ENCODE measurements at places on chromosomes 1 and 21. TPM values are rescaled to one million over a fixed set of nuclear protein-coding genes. Genes with fewer than 3 reads are reported as not detected.

Gene HSD3B2
- polyA plus RNA-seq: not detected

Gene CAPZB
- 447 TPM for polyA plus RNA-seq

Gene LRRIQ3
- 1.0 TPM for polyA plus RNA-seq

Gene CLCNKB
- polyA plus RNA-seq: not detected

GRCh38 chr1:205545991-205546390, 41.5 kb downstream of the CDK18 start:
- no peak overlapping the region for H3K4me3 ChIP-seq
- DNase-seq: no peak
- H3K36me3 ChIP-seq: no peaks in the 10 kb centered on the region
- no peak overlapping the region for H3K27ac ChIP-seq

- H3K36me3 ChIP-seq: no peaks in the 10 kb centered on the region
- no peaks in the 10 kb centered on the region for H3K4me1 ChIP-seq
- peaks cover 4% of the 10 kb centered on the region for H3K27me3 ChIP-seq
- DNase-seq: no peak
Measured at GRCh38 chr1:162446946-162447345, 35.0 kb upstream of the SH2D1B start.

- no peak for DNase-seq
- H3K27ac ChIP-seq: no peak overlapping the region
- H3K4me3 ChIP-seq: no peak overlapping the region
- H3K27me3 ChIP-seq: peaks cover 7% of the 10 kb centered on the region
Measured at GRCh38 chr1:59204001-59204400, 92.9 kb upstream of the FGGY start.

DNA sequence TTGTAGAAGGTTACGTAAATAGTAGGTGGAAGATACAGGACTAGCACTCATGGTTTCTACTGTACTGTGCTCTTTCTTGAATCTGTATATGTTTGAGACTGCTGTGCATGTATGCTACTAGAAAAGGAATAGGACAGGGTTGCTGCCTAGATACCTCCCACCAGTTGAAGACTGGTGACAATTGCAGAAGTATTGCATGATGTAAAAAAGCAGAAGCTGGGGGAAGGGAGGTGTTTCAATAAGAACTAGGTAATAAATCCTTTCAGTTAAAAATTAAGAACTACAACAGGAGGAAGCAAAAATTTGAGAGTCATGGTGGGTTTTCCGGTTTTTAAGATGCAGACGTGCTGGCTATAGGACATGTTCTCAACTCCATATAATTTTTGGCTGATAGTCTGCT, 88.1 kb downstream of the CCDC30 start:
- no peak overlapping the region for H3K27ac ChIP-seq
- no peak for DNase-seq
- H3K4me1 ChIP-seq: no peaks in the 10 kb centered on the region
- H3K4me3 ChIP-seq: no peak overlapping the region
- H3K36me3 ChIP-seq: peaks cover 13% of the 10 kb centered on the region

GRCh38 chr1:185595835-185596667, 138.1 kb upstream of the HMCN1 start:
- peak; percentile 62 for DNase-seq
- H3K36me3 ChIP-seq: no peaks in the 10 kb centered on the region
- peaks cover 1% of the 10 kb centered on the region for H3K27me3 ChIP-seq
- H3K4me1 ChIP-seq: peaks cover 27% of the 10 kb centered on the region
- H3K27ac ChIP-seq: peak overlapping the region; percentile 2
- H3K4me3 ChIP-seq: no peak overlapping the region

DNA sequence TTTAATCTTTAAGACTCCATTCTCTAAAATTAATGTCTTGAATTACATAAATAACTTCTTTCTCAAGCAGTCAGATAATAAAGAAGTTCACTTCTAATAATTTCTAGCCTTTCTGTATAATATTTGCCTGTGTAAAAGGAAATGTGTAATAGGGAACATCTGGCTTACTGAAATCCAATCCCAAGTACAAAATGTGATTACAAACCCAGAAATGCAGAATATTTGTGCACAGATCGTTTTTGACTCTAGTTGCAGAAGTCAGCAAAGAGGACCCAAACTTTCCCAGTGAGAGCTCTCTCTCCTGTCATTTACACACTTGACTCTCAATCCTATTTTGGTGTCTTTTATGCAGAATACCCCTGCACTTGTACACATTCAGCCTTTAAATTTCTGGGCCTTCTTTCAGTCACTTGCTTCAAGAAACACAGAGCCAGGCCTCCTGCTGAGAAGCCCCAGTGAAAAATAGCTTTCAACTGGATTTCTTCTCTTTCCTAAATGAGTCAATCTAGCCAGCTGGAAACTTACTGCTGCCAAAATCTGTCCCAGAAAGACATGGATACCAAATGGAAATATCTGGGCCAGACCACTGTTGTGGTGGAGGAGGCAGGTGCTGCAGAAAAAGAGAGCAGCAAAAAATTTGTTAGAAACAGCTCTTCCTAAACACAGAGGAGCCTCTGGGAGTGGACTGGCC, 68.5 kb upstream of the ADAM30 start:
- H3K4me1 ChIP-seq: peaks cover 6% of the 10 kb centered on the region
- no peaks in the 10 kb centered on the region for H3K27me3 ChIP-seq
- DNase-seq: no peak
- H3K4me3 ChIP-seq: no peak overlapping the region
- H3K36me3 ChIP-seq: peaks cover 46% of the 10 kb centered on the region
- H3K27ac ChIP-seq: no peak overlapping the region

GRCh38 chr1:98461873-98462385, 199.6 kb upstream of the SNX7 start:
- no peak overlapping the region for H3K27ac ChIP-seq
- no peaks in the 10 kb centered on the region for H3K4me1 ChIP-seq
- H3K27me3 ChIP-seq: peaks cover 3% of the 10 kb centered on the region
- H3K4me3 ChIP-seq: no peak overlapping the region

DNA sequence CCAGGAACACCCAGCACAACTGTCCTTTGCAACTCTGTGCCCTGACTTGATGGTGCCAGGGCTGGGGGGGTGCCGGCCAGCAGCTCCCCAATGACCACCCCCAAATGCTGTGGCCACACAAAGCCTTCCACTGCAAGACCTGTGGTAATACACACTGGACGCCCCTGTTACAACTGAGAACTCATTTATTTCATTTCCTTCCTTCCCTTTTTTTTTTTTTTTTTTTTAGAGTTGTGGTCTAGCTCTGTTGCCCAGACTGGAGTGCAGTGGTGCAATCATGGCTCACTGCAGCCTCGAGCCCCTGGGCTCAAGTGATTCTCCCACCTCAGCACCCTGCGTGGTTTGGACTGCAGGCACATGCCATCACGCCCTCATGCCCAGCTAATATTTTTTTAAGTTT, 25.2 kb downstream of the TP73 start:
- DNase-seq: no peak
- H3K4me3 ChIP-seq: no peak overlapping the region
- H3K27me3 ChIP-seq: peaks cover 1% of the 10 kb centered on the region
- H3K36me3 ChIP-seq: no peaks in the 10 kb centered on the region
- H3K4me1 ChIP-seq: no peaks in the 10 kb centered on the region

- no peaks in the 10 kb centered on the region for H3K4me1 ChIP-seq
- DNase-seq: no peak
- H3K36me3 ChIP-seq: no peaks in the 10 kb centered on the region
- H3K27me3 ChIP-seq: no peaks in the 10 kb centered on the region
Measured at GRCh38 chr1:178694923-178695525, 30.0 kb upstream of the RALGPS2 start.

DNA sequence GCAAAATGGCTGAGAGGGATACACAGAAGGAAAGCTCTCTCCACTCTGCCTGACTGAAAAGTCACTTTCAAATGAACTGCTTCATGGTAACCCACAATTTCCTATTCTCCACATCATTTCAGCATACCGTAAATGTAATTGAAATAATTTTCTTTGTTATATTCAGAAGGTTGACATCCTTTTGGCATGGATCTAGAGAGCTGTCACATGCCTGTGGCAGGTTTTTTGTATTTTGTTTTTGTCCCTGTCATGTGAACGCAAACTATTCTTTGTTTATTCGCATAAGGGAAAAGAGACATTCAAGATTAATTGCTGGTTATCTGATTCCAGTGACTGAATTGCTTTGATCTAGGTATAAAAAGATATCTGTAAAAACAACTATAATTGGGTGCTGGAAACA, 1808.1 kb downstream of the NCAM2 start:
- no peaks in the 10 kb centered on the region for H3K27me3 ChIP-seq
- H3K4me1 ChIP-seq: no peaks in the 10 kb centered on the region
- no peak overlapping the region for H3K27ac ChIP-seq

- H3K4me3 ChIP-seq: no peak overlapping the region
- H3K4me1 ChIP-seq: no peaks in the 10 kb centered on the region
- no peak overlapping the region for H3K27ac ChIP-seq
- no peak for DNase-seq
Measured at GRCh38 chr1:2534687-2535441, 4.8 kb upstream of the HES5 start.

DNA sequence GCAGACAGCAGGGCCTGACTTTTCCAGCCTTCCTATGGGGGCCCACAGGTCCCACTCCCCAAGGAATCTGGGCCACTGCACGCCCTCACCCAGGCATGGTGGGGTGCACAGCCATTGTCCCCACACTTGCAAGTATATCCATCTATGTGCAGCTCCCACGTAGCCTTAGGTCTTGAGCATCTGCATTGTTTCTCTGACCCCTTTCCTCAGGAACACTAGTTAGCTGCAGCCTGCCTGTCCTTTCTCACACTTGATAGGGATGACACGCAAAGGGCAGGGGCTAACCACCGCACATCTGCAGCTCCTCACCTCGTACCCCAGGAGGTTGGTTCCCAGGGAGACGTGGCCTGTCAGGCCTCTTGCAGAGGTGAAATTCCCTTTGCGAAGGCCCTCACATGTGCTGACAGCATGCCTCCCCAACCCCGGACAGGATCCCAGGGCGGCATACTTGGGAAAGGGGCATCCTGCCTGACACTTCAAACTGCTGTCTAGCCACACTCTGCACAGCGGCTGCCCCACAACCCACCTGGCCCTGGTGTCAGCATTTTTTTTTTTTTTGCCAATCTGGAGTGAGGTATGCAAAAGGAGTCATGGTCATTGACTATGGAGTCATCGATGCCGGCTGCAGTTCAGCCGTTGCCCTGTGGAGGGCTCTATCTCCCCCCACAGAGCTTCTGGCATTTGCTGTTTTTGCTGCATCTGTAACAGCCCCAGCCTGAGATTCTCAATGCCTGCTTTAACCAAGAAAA, 5.0 kb downstream of the JMJD4 start:
- H3K27ac ChIP-seq: peak overlapping the region; percentile 46
- peaks cover 38% of the 10 kb centered on the region for H3K4me1 ChIP-seq
- H3K36me3 ChIP-seq: no peaks in the 10 kb centered on the region
- peaks cover 2% of the 10 kb centered on the region for H3K27me3 ChIP-seq
- peak overlapping the region; percentile 60 for H3K4me3 ChIP-seq

DNA sequence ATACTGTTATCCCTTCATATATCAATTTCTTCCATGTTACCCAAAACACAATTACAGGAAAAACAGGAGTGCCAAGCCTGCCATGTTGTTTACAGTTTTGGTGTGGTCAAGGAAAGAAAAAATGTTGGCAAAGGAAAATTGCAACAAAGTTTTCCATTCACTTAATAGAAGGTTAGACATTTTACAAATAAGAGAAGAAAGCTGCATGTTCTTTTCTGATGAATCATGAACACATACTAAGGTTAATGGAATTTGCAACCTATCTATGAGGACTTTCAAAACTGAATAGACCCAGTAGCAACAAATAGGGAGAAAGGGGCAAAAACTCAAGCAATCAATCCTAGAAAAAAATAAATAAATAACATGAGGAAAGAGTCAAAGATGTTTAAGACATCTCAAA, 556.7 kb downstream of the DPYD start:
- no peak overlapping the region for H3K27ac ChIP-seq
- H3K36me3 ChIP-seq: peaks cover 17% of the 10 kb centered on the region
- H3K4me3 ChIP-seq: no peak overlapping the region
- H3K4me1 ChIP-seq: peaks cover 4% of the 10 kb centered on the region

GRCh38 chr1:10459184-10459583, 9.4 kb downstream of the CORT start:
- H3K27ac ChIP-seq: no peak overlapping the region
- H3K4me1 ChIP-seq: no peaks in the 10 kb centered on the region
- DNase-seq: no peak
- H3K36me3 ChIP-seq: peaks cover 15% of the 10 kb centered on the region
- no peaks in the 10 kb centered on the region for H3K27me3 ChIP-seq
- no peak overlapping the region for H3K4me3 ChIP-seq

DNA sequence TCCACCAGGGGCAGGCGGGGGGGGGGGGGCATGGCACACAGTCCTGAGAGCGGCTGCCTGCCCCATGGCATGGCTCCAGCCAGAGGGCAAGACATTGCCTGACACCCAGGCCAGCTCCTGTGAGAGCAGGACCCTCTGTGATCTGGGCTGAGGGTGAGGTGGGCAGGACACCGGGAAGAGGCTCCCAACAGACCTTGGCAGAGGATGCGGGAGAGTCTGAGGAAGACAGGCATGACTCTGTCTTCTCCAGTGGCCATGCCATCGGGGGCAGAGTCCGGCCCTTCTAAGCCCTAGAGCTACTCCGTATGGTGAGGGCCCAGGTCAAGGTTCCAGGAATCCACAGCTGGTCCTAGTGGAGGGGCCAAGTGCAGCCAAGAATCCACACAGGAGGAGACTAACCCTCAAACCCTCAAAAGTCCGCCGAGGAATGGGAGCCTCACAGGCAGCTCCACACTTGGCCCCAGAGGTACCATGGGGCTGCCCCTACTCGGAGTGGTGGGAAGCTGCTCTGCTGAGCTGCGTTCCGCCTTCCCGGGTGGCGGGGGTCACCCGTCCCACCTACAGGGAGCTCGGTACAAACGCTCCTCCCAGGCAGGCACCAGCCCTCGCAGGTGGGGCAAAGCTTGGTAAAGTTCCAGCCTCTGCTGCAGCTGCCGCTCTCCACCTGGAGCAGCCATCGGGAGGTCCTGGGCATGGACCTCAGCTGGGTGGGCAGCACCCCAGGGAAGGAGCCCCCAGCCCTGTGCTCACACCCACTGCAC, 6.5 kb downstream of the ACTRT2 start:
- peaks cover 5% of the 10 kb centered on the region for H3K27me3 ChIP-seq
- no peak overlapping the region for H3K4me3 ChIP-seq
- H3K27ac ChIP-seq: no peak overlapping the region
- no peaks in the 10 kb centered on the region for H3K36me3 ChIP-seq

DNA sequence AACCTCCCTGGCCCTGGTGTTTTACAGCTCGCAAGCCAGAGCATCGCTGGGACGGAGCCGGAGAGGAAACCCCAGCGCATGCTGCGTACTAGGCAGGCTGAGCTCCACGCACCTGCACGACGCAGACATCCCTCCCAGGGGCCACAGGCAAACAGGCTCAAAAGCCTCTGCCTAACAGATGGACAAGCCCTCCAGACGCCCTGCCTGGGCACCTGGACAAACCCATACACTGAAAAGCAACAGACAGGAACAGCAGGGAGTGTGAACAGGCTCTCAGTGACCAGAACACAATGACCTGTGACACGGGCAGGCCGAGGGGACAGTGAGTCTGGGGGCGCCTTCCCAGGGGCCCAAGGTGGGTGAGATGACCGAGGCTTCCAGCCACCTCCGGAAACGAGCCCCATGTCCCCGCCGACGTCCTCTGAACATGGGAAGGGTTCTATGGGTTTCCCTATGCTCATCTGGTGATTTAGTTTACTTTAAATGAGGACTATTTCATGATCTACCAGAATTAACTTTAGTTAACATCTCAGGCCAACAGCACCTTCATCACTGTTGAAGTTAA, 40.3 kb downstream of the NPHP4 start:
- H3K4me3 ChIP-seq: no peak overlapping the region
- peaks cover 12% of the 10 kb centered on the region for H3K4me1 ChIP-seq
- peaks cover 9% of the 10 kb centered on the region for H3K36me3 ChIP-seq

Measured in immature natural killer cell (primary cell).